CD4-positive, alpha-beta T cell treated with Interleukin-2 at 100 ng/mL for 4 hours (primary cell): ENCODE measurements at places on chromosomes 2 and 18.

- DNase-seq = no peak
Measured at GRCh38 chr2:190250421-190250820, 69.2 kb downstream of the HIBCH start.

- DNase-seq = no peak
Measured at GRCh38 chr2:239818531-239819011, 206.6 kb downstream of the NDUFA10 start.

GRCh38 chr2:51510303-51510702, 478.4 kb upstream of the NRXN1 start:
- DNase-seq = no peak

GRCh38 chr2:57855212-57855611, 191.4 kb upstream of the VRK2 start:
- no peak for DNase-seq

DNA sequence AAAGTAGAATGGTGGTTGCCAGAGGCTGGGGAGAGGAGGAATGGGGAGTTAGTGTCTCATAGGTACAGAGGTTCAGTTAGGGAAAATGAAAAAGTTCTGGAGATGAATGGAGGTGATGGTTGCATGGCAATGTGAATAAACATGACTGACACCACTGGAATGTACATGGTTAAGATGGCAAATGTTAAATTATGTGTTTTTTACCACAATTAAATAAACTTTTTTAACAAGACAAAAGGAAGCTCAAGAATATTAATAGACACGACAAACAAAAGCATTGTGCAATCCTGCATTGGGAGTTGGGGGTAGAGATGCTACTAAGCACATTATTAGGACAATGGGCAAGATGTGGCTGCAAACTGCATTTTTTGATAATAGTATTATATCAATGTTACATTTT, 147.7 kb downstream of the TWIST2 start:
- DNase-seq = no peak
